SK-N-MC (cell line): ENCODE measurements at places on chromosomes 6 and 20.

DNA sequence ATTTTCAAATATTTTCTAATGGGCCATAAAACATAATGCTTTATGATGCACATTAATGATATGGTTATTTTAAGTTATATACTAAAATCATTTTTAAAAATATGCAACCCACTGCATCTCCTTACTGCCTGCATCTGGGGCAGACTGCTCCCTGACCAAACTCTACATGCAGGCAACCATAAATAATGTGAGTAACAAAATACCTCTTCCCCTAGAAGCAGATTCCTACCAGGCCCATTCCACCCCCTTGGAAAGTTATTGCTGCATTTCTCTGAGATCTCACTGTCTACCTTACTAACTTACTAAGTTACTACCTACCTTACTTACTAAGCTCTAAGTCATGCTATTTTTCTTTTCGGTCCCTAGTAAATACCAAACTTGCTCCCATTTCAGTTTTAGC lies 71.8 kb downstream of the ATG5 start:
- no peak for DNase-seq

DNA sequence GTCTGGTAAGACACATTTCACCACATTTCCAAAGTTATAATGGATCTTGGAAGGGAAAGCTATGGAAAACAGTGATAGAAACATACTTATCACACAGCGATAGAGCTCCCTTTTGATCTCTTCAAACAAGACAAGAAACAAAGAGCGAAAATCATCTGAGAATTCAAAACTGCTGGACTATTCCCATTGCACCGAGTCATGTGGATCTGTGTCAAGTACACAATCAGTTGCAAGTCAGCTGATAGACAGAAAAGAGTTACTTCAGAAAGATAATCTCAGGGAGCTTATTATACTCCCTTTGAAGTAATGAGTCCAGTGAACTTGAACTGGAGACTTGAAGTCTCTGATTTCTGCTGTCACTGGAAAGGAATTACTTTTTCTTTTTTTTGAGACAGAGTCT lies 89.7 kb upstream of the GCM1 start:
- DNase-seq = no peak

GRCh38 chr20:35092524-35093266 lies at the start of gene TRPC4AP:
Gene TRPC4AP, minus strand, starts transcription at chr20:35092807. Its CDS starts 26 bp downstream, at chr20:35092781.
- DNase-seq = no peak

DNA sequence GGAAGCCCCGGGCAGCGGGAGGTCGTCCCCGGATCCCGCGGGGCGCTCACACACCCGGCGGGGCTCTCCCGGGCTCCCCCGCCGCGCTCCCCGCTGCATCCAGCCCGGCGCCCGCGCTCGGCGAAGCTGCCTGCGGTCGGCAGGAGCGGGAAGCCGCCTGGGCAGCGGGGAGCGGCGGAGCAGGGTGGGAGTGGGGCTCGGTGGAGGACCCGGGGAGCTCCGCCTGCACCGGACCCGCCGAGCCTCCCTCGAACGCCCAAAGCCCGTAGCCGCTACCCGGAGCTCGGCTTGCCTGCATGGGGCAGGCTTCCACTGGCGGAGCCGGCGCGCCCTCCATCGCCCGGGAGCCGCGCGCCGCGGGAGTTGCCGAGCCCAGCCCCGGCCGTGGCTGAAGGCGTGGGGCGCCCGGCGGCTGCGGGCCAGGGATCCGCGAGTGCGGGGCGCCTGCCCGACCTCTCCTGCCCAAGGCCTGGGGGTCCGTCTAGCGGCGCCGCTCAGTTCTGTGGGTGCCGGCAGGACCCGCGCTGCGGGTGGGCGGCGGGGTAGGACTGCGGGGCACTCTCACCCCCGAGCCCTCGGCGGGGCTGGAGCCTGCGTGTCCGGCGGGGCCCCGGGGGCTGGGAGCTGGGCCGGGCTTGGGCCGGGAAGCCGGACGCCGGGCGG lies 671 bp downstream of the CDH4 start:
- no peak for DNase-seq

GRCh38 chr6:153677522-153677921 lies 361.5 kb upstream of the OPRM1 start:
- DNase-seq = peak; percentile 30

DNA sequence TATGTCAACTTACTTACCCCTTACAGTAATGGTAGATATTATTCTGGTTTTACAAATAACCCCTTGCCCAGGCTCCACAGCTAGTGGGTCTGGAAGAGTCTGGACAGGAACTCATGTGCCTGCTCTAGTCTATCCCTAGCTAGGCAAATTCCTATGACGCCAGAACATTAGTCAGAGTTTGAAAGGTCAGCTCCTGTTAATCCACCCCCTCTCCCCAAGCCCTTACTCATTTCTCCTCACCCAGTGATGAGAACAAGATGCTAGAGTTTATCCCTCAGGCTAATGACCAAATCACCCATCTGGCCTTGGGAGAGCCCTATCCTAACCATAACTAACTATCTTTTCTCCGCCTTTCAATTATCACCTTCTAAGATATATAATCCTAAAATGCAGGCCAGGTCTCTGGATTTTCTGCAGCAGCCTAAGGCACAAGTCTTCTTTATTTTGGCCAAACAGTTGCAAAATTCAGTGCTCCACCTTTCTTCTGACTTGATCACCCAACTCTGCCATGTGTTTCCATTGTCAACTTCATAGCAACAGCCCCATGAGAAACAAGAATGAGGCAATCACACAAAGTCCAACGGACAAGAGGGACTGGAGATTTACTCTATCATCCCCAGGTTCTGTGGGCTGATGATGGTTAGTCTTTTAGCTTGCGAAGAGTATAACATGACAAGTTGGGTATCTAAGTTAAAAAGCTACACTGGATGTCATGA lies 113.3 kb downstream of the TASP1 start:
- DNase-seq = no peak

GRCh38 chr6:143026696-143027449 lies 33.8 kb upstream of the AIG1 start:
- DNase-seq = no peak

GRCh38 chr6:89992818-89993217 lies 98.5 kb downstream of the GJA10 start:
- no peak for DNase-seq

DNA sequence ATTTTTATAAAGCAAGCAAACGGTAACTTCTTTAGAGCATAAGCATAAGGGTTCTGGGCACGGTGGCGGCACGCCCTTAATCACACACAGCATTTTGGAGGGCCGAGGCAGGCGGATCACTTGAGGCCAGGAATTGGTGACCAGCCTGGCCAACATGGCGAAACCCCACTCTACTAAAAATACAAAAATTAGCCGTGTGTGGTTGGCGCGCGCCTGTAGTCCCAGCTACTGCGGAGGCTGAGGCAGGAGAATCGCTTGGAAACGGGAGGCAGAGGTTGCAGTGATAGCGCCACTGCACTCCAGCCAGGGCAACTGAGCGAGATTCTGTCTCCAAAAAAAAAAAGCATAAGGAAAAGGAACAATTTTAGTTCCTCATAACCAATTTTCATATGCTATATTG lies 2.6 kb downstream of the SENP6 start:
- no peak for DNase-seq

DNA sequence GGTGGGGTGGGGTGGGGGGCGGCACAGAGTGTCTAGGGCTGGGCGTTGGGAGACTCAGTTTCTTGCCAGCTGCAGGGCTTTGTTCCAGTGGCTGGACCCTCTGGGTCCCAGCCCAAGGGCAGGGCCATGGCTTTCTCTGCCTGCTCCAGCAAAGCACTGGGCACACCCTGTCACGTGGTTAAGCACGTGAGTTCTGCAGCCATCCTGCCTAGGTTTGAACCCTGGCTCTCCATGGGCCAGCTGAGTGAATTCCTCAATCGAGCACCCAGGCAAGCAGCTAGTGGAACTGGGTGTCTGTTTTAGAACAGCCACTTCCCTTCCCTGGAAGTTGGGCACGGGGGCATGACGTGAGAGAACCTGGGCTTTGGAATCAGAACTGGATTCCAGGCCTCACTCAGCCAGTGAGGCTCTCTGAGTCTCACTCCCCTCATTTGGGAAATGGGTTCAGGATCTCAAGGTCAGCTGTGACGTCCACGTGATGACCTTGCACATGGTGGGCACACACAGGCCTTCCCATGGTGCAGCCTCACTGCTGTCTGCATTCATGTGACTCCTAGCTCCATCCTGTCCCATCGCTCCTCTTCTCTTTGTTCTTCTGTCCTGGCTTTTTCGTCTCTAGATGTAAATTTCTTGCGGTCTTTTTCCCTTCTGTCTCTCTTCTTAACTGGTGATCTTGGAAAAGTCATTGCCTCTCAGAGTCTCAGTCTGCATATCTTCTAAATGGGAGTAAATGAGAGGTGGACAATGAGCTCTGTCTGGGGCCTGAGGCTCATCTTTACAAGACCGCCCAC lies 45.9 kb downstream of the NOL4L start:
- DNase-seq = no peak

DNA sequence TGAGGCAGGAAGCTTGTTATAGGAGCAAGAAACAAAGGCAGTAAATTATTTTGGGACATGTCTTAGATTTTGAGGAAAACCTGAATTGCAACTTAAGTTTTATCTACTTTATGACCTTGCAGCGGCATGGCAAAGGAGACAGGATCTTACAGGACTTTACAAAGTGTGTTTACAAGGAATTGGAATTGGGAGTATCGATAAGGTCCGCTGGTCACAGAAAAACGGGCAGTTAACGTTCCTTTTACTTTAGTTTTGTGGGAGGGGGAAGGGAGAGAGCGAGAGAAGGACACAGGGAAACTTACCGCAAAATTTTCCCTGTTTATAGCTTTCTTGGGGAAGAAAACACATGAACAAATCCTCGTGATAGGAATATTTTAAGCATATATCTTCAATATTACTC lies 1607.2 kb downstream of the GRIK2 start:
- no peak for DNase-seq

- no peak for DNase-seq
These were observed 41.2 kb downstream of the CD40 start for GRCh38 chr20:46159101-46159897.

- no peak for DNase-seq
These were observed 9.9 kb upstream of the ULBP3 start for GRCh38 chr6:150078788-150079187.

GRCh38 chr6:13338038-13338437 lies 9.7 kb upstream of the TBC1D7 start:
- no peak for DNase-seq

DNA sequence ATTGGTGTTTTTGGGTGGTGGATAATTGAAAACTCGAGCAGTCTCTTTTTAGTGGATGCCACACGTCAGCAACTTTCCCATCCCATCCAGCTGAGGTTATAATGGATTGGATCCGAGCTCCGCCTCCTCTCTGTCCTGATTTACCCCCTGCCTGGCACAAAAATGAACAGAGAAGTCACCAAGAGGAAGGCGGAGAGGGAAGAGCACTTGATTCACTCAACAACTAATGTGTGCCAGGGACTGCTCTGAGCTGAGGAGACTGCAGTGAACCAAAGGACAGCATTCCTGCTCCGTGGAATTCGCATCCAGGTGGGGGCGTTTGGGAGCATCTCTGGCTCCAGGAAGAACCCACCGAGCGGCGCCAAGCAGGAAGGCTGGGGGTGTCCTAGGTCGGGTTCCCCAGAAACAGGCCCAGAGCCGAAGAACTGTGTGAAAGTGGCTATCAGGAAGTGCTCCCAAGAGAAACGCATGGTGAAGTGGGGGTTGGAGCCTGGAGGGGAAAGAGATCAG lies 95.8 kb upstream of the NAA20 start:
- DNase-seq = no peak

GRCh38 chr6:108510461-108511319 lies 50.0 kb upstream of the FOXO3 start:
- DNase-seq = no peak

DNA sequence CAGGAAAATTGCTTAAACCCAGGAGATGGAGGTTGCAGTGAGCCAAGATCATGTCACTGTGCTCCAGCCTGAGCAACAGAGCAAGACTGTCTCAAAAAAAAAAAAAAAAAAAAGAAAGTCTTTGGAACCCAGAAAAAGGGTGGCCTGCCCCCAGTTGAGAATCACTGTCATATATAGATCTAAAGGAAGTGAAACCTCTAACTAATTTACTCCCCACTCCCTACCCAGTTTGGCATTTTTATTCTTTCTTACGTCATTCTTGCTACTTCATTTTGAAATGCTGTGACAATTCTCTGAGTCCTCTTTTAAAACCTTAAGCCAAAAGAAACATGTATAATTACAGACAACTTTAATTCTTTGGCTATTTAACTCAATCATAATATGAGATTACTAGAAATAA lies 254.8 kb downstream of the CDC5L start:
- DNase-seq = no peak

DNA sequence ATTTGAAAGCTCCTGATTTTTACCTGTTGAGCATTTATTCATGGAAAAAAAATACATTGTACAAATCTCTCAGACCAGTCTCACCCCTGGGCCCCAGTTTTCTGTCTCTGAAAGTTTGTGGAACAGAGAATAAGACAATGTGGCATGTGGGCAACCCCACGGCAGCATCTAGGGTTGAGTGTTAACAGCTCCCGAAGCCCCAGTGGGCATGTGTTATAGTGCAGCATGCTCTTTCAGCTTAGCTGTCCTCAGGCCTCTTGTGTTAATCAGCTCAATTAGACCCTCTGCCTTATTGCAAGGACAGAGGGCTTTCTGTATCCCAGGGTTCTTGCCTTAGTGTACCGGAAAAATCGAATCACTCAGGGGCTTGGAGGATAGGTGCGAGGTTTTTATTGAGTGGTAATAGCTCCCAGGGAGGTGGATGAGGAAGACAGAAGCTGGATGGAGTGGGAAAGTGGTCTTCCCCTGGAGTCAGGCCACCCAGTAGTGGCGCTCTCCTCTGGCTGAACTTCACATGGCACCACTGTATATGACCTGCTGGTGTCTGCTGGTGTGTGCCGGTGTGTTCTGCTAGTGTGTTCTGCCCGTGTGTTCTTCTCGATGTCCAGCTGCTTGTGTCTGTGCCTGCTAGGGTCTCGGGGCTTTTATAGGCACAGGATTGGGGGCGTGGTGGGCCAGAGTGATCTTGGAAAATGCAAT lies 382.8 kb downstream of the EPM2A start:
- DNase-seq = no peak

- no peak for DNase-seq
These were observed 127.5 kb upstream of the ESR1 start for GRCh38 chr6:151679941-151680340.

- DNase-seq = no peak
These were observed 76.8 kb downstream of the SEL1L2 start for GRCh38 chr20:13913572-13913971.

DNA sequence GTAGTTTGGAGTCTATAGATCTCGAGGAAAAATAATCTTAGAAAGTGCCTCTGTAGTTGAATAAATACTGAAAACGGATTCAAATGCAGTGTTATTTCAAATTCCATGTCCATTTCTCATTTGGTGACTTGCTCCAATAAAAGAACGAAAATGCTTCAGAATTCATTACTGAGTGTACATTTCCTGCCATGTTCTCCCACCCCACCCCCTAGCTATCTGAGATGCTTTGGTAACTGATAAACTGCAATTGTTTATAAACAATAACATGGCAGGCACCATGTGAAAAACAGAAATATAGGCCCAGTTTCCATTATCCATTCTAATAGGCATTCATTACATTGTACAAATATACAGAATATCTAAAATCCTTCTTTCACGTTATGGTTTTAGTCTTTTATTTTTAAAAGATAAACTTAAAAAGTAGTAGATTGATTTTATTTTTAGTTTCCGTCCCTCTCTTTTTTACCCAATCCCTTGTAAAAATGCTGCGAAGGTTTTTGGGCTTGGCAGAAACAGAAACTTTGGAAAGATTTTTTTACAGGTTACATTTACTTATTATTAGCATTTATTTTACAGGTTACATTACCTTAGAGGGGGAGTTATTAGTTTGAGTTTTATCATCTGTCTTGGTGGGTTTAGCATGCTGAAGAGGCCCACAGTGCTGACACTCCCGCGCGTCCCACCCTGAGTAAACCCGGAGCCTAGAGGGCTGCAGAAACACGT lies 1.5 kb downstream of the FAM162B start:
- no peak for DNase-seq

GRCh38 chr6:36028877-36029324 lies 1.3 kb downstream of the MAPK14 start:
- peak; percentile 77 for DNase-seq
